ENCODE measurements at places on chromosomes 2 and 18.
A peak's percentile ranks its signal among the peaks of the same experiment; 100 is the strongest.

DNA sequence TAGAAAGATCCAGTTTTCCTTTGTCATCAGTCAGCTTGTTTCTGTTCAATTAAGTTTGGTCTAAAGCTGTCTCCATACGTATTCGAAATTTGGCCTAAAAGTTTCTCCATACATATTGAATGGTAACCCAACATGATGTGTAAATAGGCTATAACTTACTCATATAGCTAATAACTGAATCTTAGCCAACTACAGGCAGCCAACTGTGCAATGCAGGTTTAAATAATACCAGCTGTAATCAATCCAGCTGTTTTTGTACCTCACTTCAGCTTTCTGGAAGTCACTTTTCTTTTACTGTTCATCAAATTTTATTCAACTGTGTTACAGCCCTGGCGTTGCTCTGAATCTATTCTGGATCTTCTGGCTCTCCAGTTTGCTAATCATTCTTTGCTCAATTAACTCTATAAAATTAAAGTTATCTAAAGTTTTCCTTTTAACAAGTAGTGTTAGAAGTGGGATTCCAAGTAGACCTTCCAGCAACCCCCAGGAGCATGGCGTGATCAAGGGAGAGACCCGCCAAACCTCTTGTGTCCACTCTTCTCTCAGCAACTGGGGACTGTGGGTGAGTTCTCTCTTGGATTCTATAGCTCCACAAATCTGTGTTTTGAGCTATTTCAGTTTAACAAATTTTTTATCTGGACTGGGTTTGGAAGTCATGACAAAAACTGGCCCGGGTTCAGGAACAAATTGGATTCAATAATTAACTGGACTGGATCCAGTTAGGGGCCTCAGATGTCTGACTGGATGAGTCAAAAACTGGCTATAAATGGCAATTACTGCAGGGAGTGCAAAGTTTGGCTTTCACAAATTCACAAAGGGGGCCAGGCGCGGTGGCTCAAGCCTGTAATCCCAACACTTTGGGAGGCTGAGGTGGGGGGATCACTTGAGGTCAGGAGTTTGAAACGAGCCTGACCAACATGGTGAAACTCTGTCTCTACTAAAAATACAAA is 329.7 kb upstream of the ST6GAL2 start:
- DNase-seq, result no peak

GRCh38 chr2:195871326-195871725 is 197.3 kb downstream of the DNAH7 start:
- DNase-seq, result no peak

GRCh38 chr2:73983322-73984202 is 1.1 kb upstream of the TET3 start:
- peak; percentile 74 for DNase-seq

- peak; percentile 74 for DNase-seq
These were observed 164.2 kb downstream of the ANTXR1 start for GRCh38 chr2:69177063-69177771.

DNA sequence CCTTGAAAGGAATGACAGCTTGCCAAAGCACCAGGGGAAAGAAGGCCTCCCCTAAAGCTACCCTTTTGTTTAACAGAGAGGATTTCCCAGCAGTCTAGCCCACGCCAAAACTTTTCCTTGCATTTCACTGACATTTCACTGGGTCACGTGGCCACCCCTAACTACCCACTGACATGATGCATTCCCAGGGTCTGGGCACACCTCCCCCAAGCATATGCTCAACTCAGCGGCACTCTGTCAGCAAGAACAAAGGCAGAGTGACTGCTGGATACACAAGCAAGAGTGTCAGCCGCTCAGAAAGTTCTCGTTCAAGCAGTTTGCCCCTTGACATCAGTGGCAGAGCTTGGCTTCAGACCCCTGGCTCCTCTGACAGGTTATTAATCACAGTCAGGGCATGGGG is 34.2 kb upstream of the MARCO start:
- DNase-seq, result no peak

GRCh38 chr2:8750221-8750620 is 68.4 kb downstream of the ID2 start:
- no peak for DNase-seq

GRCh38 chr2:102120701-102121159 is 21.8 kb upstream of the IL1R1 start:
- no peak for DNase-seq

DNA sequence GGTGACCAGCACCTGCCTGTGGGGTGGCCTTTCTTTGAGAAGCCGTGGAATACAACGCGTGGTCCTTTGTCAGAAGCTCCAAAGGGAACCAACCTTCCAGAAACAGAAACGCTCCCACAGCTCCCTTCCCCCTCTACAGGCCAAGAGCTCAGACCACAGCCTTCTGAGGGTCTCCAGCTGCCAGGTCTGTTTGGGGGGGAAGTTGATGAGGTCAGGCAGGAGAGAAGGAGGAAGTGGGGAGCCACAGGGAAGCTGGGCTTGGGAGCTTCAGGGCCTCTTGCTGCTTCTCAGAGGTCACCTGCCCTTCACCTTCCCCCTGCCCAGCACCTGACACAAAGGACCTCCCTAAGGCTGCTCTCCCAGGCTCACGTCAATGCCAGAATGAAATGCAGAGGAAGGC is 287.7 kb upstream of the ID2 start:
- DNase-seq, result peak; percentile 63

GRCh38 chr18:48931680-48932461 is 18.9 kb downstream of the SMAD7 start:
- no peak for DNase-seq

- DNase-seq, result no peak
These were observed 15.4 kb downstream of the PAPOLG start for GRCh38 chr2:60771508-60771907.

DNA sequence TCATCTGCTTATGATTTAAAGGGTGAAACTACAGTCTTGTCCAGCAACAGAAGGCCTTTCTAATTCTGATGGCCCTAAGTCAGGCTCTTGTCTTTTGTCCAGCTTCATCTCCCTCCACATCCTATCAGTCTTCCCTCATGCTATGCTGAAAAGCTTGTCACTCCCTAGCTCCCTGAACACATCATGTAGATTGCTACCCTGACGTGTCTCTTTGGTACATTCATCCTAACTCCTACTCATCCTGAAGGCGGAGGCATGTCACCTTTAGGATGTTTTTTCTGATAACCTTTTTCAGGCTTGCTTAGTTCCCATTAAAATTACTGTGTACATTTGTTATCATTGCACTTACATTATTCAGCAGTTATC is 78.4 kb upstream of the ARL5A start:
- no peak for DNase-seq

GRCh38 chr2:75525434-75526310 is 35.1 kb downstream of the EVA1A start:
- no peak for DNase-seq

DNA sequence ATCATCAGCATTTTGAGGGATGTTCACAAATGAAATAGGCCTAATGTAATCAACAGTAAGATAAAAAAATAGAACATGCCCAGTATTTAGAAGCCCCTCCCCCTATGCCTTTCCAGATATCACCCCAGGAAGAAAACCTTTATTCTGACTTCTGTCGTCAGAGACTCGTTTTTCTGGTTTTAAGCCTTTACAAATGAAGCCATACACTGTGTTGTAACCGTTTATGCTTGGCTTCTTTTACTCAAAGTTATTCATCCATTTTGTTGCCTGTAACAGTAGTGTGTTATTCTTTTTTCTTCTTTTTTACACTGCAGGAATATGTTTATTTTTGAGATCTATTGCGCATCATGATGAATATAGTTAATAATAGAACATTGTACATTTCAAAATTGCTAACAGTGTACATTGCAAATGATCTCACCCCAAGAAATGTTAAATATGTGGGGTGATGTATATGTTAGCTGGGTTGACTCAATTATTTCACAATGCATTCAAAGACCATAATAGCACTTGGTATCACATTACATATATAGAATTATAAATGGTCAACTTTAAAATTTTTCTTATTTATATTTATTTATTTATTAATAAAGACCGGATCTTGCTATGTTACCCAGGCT is 28.1 kb upstream of the PNPT1 start:
- DNase-seq, result no peak

DNA sequence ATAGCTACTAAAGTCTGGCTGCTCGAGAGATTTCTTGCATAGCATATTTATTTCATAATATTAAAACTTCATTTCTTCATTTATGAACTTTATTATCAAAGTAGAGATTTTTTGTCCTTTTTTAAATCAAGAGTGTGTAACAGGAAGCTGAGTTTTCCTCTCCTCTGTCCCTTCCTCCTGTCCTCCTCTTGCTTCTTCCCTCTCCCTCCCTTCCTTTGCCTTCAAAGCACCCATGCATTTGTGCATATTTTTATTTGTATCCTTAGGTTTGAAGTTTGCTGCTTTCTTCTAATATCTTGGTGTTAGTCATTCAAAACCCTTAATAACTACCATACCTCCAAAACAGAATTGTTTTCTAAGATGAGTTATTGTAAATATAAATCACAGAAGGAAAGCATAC is 174.6 kb downstream of the SNTG2 start:
- DNase-seq, result no peak

GRCh38 chr2:27823569-27823968 is 52.0 kb downstream of the MRPL33 start:
- no peak for DNase-seq

GRCh38 chr2:65357959-65358294 is 74.5 kb downstream of the SPRED2 start:
- DNase-seq, result no peak

DNA sequence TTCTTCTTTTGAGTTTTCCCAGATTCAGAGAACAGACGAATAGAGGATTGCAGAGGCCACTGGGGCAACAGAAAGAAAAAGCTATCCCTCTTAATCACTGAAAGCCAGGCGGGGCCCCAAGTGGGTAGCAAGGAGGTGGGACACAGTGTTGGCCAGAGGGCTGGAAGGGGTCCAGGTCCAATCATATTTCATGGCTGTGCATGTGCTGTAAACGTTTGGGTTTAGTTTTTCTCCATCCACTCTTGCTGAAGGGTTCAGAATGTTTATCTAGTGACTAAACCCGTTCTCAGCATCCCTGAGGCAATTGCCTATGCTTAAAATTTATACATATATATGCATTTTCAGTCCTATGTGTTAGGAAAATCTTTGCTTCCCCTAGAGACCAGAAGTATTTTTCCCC is 99.4 kb upstream of the EPHA4 start:
- DNase-seq, result no peak

- no peak for DNase-seq
These were observed 1.3 kb downstream of the MOB4 start for GRCh38 chr2:197517150-197517549.

- no peak for DNase-seq
These were observed 431.8 kb upstream of the RAB12 start for GRCh38 chr18:8177330-8178016.

GRCh38 chr2:236889791-236890704 is 195.6 kb upstream of the COPS8 start:
- DNase-seq, result no peak

- no peak for DNase-seq
These were observed 28.2 kb upstream of the AMMECR1L start for GRCh38 chr2:127913808-127914457.

- DNase-seq, result no peak
These were observed 58.4 kb downstream of the DYSF start for GRCh38 chr2:71511776-71512175.

- no peak for DNase-seq
These were observed 336.3 kb downstream of the AGPS start for GRCh38 chr2:177728920-177729319.

GRCh38 chr18:34330308-34330707 is 105.6 kb upstream of the NOL4 start:
- no peak for DNase-seq

- DNase-seq, result peak; percentile 86
These were observed 46.7 kb downstream of the RPL37A start for GRCh38 chr2:216545359-216545758.

DNA sequence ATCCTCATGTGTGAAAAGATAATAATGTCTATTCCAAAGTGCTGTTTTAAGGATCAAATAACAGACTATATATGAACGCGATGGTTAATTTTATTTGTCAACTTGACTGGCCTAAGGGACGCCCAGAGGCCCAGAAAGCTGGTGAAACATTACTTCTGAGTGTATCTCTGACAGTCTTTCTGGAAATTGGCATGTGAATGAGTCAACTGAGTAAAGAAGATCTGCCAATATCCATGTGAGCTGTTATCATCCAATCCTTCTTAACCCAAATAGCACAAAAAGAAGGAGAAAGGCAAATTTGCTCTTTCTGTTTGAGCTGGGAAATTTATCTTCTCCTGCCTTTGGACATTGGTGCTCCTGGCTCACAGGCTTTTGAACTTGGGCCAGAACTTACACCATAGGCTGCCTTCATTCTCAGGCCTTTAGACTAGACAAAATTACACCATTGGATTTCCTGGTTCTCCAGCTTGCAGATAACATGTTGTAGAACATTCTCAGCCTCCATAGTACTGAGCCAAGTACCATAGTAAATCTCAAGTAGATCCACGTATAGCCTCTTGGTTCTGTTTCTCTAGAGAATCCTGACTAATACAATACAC is 114.7 kb upstream of the DOCK10 start:
- no peak for DNase-seq

DNA sequence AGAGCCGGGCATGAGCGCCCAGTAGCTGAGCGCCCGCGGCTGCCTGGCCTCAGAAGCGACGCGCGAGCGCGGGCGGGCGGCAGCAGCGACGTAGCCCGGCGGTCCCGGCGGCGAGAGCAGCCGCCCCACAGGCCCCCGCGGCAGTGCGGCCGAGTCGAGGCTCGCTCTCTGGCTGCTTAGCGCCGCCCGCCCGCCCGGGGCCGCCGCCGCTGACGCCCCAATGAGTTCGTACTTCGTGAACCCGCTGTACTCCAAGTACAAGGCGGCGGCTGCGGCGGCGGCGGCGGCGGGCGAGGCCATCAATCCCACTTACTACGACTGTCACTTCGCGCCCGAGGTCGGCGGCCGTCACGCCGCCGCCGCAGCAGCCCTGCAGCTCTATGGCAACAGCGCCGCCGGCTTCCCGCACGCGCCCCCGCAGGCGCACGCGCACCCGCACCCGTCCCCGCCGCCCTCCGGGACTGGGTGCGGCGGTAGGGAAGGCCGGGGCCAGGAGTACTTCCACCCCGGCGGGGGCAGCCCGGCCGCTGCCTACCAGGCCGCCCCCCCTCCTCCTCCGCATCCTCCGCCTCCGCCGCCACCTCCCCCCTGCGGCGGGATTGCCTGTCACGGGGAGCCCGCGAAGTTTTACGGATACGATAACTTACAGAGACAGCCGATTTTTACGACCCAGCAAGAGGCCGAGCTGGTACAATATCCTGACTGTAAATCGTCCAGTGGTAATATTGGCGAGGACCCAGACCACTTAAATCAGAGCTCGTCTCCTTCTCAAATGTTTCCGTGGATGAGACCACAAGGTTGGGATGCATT is 847 bp downstream of the HOXD8 start:
- DNase-seq, result no peak

GRCh38 chr2:214246417-214246816 is 164.4 kb upstream of the VWC2L start:
- DNase-seq, result no peak
